ENCODE measurements at places on chromosomes 16 and 17.

GRCh38 chr17:47199627-47200324 lies 9.4 kb upstream of the MYL4 start:
- DNase-seq, result no peak

DNA sequence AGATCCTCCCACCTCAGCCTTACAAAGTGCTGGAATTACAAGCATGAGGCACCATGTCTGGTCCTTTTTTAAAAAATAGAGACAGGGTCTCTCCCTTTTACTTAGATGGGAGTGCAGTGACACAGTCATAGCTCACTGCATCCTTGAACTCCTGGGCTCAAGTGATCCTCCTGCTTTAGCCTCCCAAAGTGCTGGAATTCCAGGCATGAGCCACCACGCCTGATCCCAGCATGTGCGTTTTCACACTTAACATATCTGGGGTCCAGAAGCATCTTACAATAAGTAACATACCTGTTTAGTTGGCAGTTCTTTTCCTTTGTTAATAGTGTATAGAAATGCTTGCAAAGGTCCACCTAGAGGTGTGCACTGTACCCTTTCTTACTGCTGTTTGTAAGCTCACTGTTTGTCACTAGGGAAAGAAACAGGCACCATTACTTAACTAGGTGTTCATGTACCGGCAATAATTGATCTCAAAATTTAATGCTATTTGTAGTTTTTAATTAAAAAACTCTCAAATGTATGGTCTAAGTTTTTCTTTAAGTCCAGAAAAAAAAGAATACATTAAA lies 221.7 kb downstream of the RPTOR start:
- no peak for DNase-seq

DNA sequence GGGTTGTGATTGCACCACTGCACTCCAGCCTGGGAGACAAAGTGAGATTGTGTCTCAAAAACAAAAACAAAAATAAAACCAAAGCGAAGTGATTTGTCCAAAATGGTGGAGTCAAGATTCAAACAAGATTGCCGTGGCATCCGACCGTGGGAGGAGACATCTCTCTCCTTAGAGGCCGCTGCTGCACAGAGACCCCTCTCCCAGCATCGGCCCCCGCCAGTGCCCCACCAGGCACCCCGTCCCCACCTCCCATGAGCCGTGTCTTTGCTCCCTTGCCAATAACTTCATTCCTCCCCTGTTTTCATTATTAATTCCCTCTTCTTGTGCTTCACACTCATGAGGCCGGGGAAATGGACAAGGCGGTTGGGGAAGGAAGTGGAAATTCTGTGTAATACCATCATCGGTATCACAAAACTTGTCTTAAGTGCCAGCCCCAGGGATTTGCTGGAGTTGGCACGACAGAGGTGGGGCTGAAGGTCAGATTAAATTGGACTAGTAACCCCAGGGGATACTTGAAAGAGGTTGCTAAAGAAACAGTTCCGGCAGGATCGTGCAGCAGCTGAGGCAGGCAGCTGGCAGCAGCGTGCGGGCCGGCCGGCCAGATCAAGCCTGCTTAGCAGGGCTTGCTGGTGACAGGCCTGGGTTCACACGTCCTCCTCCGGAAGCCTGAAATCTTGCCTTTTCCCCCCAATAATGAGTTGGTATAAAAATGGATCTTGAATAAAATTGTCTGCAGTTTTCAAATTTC lies 66.8 kb downstream of the RTN4RL1 start:
- no peak for DNase-seq

- DNase-seq, result no peak
These were observed 182.1 kb upstream of the SDK2 start for GRCh38 chr17:73826181-73826871.

DNA sequence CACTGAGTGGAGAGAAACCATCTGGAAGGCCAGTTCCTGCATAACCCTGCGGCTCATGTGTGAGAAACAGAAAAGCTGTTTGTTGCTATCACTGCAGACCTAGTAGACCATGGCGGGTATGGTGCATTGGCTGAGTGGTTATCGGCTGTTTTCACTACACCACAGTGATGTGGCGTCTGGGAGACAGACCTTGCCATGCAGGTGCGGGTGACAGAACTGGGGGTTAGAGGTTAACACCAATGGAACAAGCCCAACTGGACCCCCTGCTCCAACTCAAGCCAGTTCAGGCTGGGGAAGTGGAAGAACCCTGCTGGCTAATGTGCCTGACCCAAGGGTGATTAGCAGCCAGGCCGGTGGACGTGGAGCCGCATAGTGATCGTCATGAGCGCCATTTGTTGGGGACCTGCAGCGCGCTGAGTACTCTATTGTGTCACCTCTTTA lies 91.9 kb downstream of the IRF8 start:
- DNase-seq, result no peak

DNA sequence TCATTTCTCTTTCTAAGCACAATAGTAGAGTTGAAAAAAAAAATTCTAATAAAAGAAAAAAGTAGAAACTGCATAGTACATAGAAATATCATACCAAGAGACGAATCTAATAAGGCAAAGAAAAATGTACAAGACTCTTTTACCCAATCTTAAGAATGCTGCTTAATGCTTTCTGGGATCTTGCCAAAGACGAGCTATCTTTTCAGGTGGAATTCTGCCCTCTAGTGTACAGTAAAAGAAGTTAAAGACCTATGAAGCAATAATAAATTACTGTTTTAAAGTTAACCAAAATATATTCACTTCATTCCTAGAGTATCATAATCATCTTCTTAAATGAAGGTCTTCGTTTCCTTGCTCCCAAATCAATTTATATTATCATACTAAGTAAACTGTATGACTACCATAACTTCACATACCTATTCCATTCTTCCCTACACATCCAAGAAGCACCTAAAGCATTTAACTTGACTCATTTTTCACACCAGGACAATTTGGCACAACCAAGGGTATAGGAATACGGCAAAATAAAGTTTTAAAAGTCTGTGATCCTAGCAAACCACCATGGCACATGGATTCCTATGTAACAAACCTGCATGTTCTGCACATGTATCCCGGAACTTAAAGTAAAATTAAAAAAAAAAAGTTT lies 47.7 kb downstream of the CFDP1 start:
- no peak for DNase-seq

- DNase-seq, result no peak
These were observed 52.7 kb upstream of the TNRC6C start for GRCh38 chr17:77905766-77906165.

DNA sequence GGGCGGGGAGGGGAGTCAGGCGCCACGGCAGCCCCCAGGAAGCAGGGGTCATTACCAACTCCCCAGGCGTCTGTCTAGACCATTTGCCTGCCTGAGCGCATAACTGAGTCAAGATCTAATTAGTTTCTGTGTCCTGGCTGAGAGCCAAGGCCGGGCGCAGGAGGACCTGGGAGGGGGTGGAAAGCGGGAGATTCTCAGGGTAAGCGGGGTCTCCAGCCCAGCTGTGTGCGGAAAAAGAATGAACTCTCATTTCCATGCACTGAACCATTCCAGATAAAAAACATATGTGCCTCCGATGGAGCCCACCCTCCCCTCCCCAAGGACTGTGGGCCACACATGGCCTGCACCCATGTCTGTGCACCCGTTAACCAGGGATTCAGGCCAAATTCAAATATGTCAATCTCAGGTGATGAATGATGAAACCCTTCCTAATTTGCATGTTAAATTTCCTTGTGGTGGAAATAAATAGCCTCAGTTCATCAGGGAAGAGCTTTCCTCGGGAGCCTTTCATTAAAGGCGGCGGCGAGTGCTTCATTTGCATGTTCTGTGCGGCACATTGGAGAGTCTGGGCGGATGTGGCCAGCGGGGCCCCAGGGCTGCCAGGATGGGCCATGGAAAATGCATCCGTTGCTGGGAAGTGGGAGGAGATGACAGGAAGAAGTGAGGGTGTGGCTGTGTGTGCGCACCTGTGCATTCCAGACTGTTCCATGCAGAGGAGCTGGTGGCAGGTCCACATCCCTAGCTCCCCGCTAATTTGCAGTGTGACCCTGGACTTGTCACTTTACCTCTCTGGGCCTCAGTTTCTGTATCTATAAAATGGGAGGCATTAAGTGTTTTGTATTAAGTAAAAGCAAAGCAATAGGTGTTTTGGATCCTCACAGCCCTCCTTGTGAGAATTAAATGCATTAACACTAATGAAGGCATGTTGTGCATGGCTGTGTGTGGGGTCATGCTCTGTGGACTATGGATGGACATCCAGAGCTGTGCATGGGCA lies 151.1 kb downstream of the SDK2 start:
- no peak for DNase-seq

- DNase-seq, result no peak
These were observed 701 bp upstream of the MRC2 start for GRCh38 chr17:62626719-62627218.

DNA sequence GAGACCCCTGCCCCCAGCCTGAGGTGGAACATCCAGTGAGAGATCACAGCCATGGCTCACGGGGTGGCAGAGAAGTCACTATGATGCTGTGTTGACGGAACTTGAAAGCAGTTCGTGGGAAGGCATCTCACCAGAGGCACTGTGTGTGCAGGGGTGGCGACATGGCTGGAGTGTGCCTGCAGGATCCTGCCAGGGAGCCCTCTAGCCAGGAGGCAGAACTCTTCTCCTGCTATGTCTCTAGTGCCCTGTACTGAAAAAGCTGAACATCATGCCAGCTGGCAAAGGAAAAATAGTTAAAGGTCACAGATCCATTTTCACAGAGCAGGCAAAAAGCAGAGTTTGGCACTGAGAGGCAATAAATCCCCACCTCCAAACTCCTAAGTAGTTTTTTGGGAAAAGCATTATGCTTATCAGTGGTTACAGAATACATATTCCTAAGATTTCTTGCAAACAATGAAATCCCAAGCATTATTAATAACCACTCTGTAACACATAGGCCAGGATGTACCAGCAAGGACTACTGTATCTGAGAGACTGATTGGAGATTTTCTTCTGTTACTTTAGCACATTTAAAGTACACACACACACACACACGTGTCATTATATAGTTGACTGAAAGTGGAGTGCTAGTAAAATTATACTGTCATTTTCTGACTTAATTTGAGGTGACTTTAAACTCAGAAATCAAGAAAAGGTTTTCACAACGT lies 36.8 kb downstream of the TNRC6C start:
- DNase-seq, result no peak

- DNase-seq, result no peak
These were observed 7.1 kb downstream of the ZFHX3 start for GRCh38 chr16:73040735-73041402.

DNA sequence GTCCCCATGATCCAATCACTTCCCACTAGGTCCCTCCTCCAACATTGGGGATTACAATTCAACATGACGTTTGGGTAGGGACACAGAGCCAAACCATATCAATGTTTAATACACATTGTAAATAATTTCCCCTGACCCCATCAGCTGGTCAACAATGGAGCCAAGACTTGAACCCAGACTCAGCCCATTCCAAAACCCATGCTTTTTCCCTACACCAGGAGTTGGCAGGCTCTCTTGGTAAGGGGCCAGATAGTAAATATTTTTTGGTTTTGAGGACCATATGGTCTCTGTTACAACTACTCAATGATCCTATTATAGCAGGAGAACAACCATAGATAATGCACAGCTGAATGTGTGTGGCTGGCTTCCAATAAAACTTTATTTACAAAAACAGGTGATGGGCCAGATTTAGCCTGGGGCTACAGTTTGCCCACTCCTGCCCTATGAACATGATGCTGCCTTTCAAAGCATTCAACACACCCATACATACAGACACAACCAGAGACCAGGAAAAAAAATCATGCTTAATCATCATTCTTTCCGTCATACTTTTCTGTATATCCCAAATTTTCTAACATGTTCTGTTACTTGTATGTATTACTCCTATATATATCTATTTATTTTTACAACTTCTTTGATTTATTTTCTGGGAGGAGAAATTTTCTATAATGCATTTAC lies 22.1 kb upstream of the MSI2 start:
- no peak for DNase-seq

GRCh38 chr17:77456271-77456950 lies 315.6 kb downstream of the SEC14L1 start:
- DNase-seq, result no peak

DNA sequence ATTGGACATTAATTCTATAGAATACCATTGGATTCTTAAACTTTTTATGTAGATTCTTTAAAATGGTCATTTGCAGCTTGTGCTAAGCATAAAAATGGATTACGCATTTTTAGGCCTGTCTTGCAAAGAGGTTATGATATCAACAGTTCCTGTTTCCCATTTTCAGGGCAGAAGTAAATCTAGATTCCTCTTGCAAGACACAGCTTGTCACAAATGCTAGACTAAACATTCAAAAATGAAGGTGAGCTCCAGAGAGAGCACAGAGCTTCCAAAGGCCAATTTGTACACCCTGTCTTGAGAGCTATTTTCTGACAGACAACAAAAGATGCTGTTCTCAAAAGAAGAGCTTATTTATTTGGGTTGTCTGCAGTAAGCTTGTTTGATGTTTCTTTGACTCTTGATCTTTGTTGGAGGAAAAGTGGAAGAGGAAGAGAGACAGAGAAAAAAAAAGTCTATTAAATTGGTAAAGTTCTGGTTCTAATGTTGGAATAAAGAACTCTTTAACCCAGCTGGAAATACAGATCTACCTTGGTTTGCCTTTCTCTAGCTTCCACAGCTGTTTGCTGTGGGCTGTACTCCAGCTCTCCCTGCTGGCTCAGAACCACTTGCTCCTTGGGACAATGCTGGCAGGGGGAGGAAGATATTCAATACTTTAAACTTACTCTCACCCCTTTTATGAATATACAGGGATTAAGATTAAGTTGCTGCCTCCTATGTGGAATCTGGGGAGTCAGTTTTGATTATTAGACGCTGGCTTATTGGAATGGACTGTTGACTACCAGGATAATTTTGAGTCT lies 651.8 kb downstream of the CDH11 start:
- no peak for DNase-seq

DNA sequence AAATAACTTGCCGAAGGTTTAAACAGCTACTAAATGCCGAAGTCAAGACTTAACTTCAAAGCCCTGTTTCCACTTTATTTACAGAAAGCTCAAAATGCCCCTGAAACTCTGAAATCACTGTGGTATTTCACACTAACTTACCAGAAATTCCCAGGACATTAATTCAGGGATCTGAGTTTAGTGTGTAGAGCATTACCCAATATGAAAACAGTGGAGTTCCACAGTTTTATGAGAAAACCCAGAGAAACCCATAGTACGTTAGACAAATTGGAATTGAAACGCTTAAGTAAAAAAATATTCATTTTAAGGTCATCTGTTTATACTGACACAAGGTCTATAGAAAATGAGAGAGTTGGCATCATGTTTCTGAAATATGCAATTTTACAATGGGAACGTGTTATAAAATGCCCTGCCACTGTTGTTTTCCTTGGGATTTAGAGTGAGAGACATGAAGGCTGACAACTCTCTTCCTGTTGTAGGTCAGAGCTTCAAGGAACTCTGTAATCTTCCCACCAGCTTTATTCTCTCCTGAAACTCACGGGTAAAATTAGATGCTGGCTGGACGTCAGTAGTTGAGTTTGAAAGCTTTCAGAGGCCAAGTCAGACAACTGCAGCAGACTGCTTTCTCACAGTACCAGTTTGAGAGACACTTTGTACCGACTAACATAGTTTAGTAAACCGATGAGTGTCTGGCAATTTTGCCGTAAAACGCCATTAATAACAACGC lies 139.4 kb upstream of the TBX2 start:
- no peak for DNase-seq

DNA sequence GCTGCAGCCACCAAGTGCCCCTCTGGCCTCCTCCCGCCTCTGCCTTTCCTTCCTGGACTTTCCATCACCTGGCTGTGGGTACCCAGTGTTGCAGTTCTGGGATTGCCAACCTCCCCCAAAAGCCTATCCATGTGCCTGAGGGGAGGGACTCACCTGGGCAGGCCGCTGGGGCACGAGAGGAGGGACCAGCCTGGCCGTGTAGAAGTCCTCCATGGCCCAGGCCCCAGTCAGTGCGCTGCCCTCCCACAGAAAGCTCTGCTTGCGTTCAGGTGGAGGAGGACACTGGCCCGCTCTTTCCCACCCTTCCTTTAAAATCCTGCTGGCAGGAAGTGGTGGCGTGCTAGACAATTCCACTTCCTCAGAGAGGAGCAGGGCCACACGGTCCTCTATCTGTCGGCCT lies 14.2 kb downstream of the SLX4 start:
- DNase-seq, result no peak

Data from nephron progenitor cell (in vitro differentiated cells).